ENCODE measurements at places on chromosomes 4 and X.

- no peak for DNase-seq
Observed at GRCh38 chrX:40240844-40241243, 143.1 kb upstream of the BCOR start.

DNA sequence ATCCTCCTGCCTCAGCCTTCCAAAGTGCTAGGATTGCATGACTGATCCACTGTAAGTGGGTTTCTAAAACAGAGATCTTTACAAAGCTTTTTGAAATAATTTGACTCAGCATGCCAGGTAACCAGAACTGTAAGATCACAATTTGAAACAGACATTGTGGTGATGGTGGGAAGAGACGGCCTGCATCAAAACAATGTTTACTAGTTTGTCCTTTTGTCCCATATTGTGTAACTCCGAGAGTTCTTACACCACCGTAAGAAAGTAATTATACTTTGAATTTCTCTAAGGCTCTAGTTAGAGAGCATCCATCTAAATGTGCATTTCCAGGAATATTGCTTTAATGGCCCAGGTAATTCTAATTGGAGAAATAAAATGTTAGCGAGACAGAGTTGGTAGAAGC is 594 bp upstream of the ARHGAP24 start:
- DNase-seq, result no peak

DNA sequence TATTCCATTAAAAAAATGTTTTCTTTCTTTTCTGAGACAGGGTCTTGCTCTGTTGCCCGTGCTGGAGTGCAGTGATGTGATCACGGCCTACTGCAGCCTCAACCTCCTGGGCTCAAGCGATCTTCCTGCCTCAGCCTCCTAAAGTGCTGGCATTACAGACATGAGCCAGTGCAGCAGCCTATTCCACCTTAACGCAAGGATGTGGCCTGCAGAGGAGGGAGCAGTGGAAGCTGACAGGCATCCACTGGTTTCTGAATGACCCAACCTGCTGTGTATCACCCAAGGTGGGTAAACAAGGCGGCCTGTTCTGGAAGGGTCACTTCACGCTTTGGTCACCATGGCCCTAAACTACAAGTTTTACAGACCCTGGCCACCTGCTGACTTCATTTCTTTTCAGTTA is 60.8 kb downstream of the ACOX3 start:
- no peak for DNase-seq

- DNase-seq, result no peak
Observed at GRCh38 chr4:73311428-73311827, 52.8 kb upstream of the ANKRD17 start.

DNA sequence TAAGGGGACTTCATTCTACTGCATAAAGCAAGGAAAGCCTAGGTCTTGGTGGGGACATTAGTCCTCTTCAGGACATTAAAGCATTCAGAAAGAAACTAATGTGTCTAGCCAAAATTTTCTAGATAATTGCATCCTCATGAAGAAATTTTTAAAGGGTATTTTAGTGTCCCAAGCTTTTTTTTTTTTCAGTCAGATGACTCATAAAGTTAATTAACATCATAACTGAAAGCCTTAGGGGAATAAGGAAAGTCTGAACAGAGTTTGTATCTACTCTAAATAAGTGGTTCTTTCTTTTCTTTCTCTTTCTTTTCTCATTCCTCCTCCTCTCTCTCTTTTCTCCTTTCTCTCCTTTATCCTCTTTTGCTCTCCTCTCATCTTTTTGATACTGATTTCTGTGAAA is 202.4 kb downstream of the ADAMTS3 start:
- no peak for DNase-seq

DNA sequence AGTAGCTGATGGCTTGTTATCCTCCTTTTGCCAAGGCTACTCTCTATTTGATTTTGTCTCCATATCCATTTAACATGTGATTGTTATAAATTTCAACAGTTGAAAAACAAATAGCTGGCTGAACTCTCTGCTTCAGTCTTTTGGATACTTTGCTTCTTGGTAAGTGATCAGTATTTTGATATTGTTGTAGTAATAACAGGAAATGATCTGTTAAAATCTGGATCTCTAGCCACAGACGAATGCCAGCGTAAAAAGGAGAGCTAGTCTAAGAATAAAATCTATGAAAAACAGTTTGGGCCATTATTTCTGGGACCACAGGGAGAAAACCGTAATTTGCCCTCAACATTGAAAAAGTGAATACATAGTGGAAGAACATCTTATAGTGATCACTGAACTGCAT is 113.8 kb downstream of the ANAPC10 start:
- no peak for DNase-seq

GRCh38 chr4:177064729-177065394 is 244.8 kb upstream of the NEIL3 start:
- no peak for DNase-seq

GRCh38 chr4:127781300-127782024 is 660 bp upstream of the HSPA4L start:
- no peak for DNase-seq

- DNase-seq, result no peak
Observed at GRCh38 chr4:102552781-102553180, 51.6 kb downstream of the NFKB1 start.

GRCh38 chrX:11059933-11060332 is 51.2 kb upstream of the HCCS start:
- DNase-seq, result no peak

Data from smooth muscle cell of the brain vasculature (primary cell).